ENCODE measurements at places on chromosomes 7 and 10.

DNA sequence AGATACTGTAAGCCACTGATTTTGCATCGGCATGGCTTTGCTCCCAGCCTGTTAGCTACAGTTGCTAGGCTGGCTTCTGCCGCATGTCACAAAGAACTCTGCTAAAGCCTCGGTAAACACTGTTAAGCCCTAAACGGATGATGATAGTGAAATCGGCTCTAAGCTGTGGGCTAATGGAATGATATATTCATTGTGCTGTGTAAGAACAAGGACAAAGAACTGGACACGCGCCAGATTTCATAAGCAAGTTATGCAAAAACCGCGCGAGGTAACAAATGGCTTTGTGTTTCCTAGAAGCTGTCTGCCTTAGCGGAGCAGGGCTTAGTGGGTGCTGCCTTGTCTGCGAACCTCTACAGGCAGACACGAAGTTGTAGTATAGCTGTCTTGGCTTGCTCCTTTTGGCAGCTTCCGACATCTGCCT, 331.3 kb upstream of the COBL start:
- DNase-seq: no peak

DNA sequence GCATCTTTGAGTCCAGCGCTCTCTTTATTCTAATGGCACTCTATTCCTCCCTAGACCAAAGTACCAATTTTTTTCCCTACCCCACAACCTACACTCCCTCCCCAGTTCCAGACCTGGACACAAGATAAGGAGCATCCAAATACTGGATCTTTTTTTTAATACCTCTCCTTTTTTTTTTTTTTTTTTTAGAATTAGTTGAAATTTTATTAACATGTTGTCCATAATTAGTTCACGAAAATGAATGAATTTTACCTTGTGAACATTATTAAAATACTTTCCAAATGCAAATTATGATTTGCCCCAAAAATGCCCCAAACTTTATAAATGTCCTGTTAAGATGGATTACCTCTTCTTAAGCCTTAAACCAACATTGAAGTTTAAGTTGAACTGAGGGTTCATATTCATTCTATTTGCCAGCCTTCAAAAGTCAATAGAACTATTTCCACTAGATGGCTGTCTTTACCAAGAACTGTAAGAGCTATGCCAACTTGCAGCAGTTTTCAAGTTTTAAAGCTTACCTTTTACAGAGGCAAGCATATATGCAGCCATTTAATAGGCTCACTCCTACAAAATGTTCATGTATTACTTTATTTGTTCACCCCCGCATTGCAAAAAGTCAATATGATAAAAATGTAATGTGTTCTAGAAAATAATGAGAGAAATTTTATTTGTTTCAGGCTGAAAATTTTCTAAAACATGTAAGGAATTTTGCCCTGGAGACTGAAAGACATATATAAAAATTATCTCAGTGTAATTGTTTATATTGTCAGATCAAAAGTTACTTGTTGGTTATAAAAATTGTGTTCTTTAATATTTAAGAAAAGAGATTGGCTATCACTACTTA, 39.7 kb upstream of the TNKS2 start:
- no peak for DNase-seq

DNA sequence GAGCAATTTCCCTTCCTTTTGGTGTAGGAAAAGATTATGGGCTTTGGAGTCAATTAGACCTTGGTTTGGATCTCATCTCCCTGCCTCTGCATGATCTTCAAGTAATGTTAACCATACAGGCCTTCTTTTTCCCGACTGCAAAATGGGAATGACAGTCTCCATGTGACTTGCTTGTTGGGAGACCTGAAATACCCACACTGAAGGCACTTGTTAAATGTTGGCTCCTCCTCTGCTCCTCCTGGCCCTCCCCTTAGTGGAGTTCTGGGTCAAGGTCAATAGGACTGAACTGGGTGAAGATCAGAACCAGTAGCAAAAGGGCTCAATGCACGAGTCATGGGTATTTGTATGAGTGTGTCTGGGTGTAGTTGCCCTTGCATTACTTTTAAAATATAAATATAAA, 179.4 kb upstream of the PRR15 start:
- no peak for DNase-seq

GRCh38 chr10:35316218-35316967, 19.9 kb upstream of the CCNY start:
- no peak for DNase-seq

GRCh38 chr10:21675157-21675796, 141.2 kb downstream of the MLLT10 start:
- peak; percentile 49 for DNase-seq

DNA sequence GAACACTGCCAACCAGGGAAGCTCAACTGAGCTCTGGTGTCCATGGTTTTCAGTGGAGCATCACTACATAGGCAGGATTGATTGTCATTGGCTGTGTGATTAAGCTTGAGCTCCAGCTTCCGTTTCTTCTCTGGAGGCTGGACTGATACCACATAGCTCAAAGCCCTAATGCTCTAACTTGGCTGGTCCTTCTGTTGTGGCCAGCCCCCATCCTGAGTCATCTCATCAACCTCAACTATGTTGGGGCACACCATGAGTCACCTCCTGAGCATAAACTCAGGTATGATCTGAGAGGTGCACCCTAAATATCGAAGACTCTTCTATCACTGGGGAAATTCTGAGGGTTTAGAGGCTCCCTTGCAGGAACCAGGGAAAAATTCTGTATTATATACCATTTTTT, 114.5 kb upstream of the INHBA start:
- DNase-seq: no peak

GRCh38 chr10:1044964-1045363, 4.0 kb downstream of the IDI1 start:
- DNase-seq: no peak

DNA sequence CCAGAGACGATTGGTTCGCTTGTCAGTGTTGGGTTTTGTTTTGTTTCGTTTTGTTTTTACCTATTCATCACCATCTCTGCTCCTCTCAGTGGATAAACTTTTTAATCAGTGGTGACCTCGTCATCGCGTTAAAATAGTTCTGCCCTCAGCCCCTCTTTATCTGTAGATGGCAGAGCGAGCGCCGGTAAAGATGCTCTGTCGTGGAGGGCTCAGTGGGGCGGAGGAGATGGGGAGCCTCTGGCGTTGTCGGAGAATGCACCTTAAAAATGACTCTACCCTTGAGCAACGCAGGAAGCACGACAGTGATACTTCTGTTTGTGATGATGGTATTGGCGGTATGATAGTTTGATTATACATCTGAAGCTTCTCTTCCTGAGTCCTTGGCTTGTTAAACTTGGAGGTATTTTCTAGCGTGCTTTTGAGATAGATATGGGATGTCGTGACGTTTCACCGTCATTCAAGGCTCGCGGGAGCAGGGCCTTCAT, 554 bp downstream of the CSGALNACT2 start:
- DNase-seq: peak; percentile 45

DNA sequence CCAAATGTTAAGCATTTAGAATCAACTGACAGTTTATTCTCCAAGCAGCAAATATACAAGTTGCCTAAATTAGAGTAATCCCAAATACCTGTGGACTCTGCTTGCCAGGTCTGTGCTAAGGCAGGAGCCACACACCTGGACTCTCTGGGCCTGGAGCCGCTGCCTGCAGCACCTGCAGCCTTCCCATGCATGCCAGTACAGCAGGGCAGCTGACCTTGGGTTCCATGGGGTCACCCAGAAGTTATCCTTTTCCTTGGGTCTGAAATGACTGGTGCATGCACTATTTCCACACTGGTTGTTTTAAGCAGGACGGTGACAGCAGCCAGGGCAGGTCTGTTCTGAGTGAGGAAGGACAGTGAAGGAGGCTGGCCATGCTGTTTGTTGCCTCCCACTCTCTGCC, 573.2 kb downstream of the GLRX3 start:
- DNase-seq: no peak

DNA sequence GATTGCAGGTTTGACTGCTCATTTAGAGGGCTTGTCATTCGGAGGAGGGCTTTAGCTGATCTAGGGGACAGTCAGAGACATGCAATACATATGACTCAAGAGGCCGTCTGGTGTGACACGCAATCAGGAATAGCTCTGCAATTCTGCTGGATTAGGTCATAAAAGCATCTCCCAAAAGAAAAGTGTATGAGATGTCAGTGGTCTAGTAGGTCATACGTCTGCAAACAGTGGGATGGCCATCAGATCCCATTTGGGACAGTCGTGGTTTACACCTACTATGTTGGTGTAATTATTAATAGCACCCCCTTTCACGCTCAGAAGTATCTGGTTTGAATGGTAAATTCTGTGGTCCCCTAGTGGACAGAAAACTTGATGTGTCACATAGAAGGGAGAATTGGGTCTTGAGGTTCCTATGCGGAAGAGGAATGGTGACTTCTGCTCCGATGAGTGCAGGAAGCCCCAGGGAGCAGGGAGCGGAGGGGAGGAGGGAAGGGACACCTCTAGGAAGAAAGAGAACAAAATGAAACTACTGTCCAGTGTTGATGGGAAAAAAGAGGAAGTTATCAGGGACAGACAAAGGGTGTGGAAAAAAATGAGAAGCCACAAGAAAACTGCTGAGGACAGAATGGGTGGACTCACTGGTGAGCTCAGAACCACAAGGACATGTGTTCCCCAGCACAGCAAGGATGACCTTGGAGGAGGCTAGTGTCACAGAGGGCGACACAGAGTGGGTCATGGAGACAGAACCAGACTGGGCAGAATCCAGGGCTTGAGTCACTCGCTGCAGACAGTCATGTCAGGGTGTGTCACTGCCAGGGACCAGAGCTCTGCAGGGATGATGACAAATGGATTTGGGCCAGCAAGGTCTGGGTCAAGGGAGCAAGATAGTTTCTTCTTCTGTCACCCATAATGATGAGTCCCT, 59.9 kb downstream of the MAP3K8 start:
- DNase-seq: no peak

DNA sequence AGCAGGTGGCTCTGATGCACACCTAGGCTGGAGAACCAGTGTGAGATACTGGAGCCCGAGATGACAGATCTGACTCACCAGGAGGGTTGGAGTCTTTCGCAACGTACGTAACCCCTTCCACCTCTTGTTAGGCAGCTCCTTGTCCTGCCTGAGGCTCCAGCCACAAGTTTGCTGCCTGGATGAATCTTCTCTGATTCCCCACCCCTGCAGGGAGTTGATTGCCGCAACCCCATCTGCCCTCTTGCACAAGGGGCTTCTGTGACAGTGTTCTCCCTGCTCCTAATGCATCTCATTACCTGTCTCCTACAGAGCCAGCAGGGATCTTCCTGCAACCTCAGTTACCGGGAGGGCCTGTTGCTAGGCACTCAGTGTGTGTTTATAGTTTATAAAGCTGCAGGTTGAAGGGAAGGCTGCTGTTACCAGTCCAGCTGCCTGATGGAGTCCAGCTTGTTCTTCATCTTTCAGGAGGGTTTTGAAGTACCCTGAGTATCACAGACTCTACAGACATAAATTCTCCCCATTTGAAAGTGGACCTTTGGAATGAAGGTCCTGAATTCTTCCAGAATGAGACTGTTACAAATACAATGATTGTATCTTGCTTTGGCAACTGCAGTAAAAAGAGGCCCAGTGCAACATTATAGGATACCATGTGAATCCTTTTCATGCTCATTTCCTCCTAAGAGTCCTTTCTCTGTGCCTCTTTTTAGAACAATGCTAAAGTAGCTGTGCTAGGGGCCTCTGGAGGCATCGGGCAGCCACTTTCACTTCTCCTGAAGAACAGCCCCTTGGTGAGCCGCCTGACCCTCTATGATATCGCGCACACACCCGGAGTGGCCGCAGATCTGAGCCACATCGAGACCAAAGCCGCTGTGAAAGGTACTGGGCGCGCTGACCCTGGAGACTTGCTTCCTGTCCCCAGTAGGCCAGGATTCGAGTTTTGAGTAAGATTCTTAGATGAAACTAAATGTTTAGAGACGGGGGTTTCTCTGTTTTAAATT, 6.5 kb downstream of the MDH2 start:
- no peak for DNase-seq

GRCh38 chr7:55065511-55066229, 46.9 kb downstream of the EGFR start:
- no peak for DNase-seq

DNA sequence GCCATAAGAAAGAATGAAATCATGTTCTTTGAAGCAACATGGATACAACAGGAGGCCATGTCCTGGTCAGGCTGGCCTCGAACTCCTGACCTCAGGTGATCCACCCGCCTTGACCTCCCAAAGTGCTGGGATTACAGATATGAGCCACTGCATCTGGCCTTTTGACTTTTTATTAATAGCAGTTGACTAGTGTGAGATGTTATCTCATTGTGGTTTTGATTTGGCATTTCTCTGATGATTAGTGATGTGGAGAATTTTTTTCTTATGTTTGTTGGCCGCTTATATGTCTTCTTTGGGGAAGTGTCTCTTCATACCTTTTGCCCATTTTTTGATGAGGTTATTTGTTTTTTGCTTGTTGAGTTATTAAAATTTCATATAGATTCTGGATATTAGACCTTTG, 400.9 kb downstream of the SUGCT start:
- no peak for DNase-seq

- no peak for DNase-seq
Observed at GRCh38 chr7:43621729-43622448, 39.0 kb downstream of the STK17A start.

DNA sequence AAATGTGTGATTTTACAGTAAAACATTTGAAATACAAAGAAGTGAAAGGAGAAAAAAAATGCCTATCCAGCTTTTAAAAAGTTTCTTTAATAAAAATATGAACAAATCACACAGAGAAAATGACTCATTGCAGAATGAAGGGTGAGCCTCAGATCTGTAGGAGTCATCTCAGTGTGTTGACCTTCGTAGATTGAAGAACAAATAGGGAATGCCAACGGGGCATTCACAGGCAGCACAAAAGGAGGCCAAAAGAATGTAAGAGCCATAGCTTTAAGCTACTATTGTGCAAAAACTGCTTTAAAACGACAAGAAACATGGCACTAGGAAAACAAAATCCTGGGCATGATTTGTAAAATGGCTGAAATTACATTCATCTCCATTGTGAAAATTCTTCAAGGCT, 782.7 kb upstream of the CELF2 start:
- DNase-seq: no peak

DNA sequence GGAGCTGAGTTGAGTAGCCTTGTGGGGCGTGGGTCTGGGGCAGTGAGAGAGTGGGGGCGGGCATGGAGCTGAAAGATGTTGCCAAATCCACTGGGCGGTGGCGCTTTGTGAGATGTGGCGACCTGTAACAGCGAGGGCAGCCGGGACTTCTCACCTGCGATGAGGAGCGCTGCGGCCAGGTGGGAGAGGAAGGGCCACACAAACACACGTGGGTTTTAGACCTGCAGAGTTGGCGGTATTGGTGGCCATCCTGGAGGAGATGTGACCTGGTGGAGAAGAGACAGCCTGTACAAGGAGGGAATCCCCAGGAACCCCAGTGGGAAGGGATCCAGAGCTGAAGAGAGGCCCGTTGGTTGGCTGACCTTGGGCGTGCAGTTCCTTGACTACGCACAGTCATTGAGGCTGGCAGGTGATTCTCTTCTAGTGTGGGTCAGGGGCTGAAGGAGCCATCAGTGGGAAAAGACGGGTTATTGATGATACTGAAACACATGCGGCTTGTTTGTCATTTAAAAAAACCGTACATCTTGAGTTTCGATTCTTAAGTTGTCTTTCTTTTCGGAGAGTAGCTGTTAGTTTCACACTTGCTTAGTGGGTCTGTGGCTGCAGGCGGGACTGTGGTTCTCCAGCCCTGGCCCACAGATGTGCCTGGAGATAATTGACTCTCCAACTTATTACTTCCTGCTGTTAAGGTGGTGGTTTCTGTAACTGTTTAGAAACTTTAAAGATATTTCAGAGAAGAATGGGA, 2.4 kb downstream of the CHST12 start:
- DNase-seq: peak; percentile 74

All from activated CD4-positive, alpha-beta T cell treated with anti-CD3 and anti-CD28 coated beads, Interleukin-2, amount 50 U/mL, for 48 hours (primary cell).